ENCODE measurements at places on chromosomes 12 and 14.

GRCh38 chr12:7346551-7347225 lies 42.8 kb downstream of the ACSM4 start:
- DNase-seq, result no peak

GRCh38 chr12:125773033-125773640 lies 707.9 kb downstream of the AACS start:
- DNase-seq, result no peak

GRCh38 chr14:56159066-56159465 lies 40.9 kb downstream of the PELI2 start:
- DNase-seq, result no peak

DNA sequence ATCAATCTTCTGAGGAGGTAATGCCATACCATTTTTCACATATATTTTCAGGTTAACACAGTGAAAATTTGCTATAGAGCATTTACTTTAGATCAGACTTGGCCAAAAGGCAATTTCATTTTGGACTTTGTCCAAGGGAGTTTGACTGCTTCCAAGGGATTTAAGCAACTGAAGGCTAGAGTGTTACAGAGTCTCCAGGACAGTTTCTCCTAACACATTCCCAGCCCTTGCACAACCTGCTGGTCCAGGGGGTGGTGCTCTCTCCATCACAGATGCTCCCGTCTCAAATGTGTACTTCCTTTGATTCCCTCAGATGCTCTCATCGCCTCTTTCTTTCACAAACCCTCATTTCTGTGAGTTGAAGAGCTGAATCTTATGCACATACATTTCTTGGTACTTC lies 143.1 kb downstream of the TPH2 start:
- DNase-seq, result no peak

DNA sequence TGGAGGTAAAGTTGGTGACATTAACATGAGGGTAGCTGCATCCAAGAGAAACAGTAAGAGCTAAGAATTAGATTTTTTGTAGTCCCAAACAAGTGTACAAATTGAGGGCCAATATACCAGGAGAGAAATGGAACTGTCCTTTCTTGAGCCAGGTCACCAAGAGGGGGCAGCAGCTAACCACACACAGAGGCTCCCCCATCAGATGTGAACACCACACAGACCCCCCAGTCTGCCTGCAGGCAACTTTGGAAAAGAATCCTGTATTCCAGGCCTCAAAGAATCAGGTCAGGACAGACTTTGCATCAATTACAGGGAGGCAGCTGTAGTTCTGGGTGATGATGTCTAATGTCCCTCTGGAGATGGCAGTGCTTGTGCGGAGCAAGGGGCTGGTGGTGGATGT lies 77.9 kb downstream of the SPTB start:
- no peak for DNase-seq

DNA sequence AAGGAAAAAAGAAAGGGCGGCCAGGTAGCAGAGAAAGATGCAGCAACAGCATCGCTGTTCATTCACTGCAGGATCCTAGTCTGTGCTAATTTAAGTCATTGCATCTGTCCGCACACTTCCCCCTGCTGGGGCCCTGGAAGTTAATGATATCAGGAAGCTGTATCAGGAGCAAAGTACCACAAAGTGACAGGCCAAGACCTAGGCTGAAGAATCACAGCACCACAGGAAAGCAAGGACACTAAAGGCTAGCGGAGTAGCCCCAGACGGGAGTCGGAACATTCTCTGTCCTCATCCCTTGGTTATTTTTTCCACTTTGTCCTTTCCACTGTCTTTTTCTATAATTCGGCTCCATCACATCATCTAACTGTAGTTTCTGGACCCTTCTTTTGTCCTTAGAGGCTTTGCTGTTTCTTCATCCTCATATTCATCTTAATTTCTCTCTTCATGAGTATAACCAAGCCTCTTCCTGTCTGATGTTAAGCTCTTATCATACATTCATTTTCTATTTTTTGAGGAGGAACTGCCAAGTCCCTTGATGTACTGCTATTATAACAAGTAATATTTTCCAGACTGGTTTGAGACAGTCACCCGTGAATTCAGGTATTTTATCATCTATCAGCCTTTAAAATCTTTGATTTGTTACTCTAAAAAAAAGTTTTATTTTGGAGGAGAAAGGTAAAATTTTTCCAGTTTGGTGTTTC lies 28.3 kb downstream of the DUSP16 start:
- DNase-seq, result no peak

- DNase-seq, result no peak
These were observed 6.6 kb upstream of the ABCD2 start for GRCh38 chr12:39626033-39626814.

GRCh38 chr12:91892081-91892855 lies 253.4 kb downstream of the BTG1 start:
- no peak for DNase-seq

- DNase-seq, result no peak
These were observed 11.6 kb downstream of the CAPZA3 start for GRCh38 chr12:18749386-18749957.

- DNase-seq, result peak; percentile 38
These were observed 29.3 kb downstream of the YLPM1 start for GRCh38 chr14:74792249-74793039.

DNA sequence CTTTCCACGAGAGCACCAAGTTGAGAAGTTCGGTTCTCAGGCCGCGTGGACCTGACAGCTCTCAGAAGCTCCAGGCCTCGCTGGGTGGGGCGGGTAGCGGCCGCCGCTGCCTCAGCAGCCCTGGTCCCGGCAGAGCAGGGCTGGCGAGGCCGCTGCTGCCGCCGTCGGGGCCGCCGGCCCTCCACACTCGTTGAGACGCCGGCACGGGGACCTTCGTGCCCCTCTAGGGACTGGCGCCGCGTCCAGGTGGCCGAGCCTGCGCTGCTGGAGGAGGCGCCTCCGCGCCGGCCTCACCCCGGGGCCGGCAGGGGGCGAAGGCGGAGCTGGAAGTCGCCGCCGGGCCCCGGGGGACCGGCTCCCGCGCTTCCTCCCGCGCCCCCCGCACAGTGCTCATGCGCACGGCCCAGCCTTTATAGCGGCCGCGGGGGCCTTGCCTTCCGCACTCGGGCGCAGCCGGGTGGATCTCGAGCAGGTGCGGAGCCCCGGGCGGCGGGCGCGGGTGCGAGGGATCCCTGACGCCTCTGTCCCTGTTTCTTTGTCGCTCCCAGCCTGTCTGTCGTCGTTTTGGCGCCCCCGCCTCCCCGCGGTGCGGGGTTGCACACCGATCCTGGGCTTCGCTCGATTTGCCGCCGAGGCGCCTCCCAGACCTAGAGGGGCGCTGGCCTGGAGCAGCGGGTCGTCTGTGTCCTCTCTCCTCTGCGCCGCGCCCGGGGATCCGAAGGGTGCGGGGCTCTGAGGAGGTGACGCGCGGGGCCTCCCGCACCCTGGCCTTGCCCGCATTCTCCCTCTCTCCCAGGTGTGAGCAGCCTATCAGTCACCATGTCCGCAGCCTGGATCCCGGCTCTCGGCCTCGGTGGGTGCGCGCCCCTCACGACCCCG lies at the start of gene COCH:
Gene COCH, plus strand, starts transcription at position 440 of the 879 bp plus-strand sequence. Its CDS starts 380 bp downstream, at position 820.
- DNase-seq, result no peak

GRCh38 chr14:49960453-49960852 lies 67.6 kb downstream of the ARF6 start:
- DNase-seq, result peak; percentile 84

DNA sequence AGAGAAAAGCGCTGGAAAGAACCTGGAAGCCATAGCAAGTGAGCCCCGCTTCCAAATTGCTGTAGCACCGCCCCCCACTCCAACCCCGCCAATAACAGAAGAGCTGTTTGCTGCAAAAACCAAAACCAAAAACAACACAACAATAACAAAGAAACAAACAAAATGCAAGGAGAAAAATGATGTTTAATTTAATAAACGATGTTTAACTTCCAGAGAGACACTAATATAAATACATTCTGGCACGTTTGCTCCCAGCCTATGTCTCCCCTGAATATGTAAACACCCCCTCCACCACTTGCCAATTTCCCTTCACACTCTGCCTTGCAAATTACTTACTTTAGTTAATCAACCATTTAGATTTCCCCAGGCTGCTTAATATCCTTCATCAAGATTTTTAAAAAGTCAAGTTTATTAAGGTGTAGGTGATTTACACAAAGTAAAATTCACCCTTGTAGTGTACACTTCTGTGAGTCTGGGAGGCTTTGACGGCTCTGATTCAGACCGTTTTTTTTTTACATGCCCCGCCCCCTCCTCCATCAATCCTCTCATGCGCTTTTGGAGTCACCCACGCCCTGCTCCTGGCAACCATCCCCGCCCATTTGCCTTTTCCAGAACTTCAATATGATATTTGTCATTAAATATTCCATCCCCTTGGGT lies 482 bp upstream of the IFI27L2 start:
- peak; percentile 38 for DNase-seq

- no peak for DNase-seq
These were observed 729 bp upstream of the M6PR start for GRCh38 chr12:8950221-8950527.

GRCh38 chr12:124613151-124613585 lies 45.8 kb upstream of the NCOR2 start:
- DNase-seq, result peak; percentile 35

DNA sequence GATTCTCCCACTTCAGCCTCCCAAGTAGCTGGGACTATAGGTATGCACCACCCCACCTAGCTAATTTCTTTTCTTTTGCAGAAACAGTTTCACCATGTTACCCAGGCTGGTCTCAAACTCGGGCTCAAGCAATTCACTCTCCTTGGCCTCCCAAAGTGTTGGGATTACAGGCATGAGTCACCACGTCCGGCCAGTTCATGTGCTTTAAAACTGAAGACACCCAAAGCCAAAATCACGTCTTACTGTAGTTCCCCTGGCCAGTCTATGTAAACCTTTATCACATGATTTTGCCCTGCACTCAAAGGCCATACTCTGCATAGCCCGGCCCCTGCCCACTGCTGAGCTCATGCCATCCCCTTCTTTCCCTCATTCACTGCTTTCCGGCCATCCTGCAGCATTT lies 4.5 kb downstream of the ALKBH2 start:
- no peak for DNase-seq

GRCh38 chr12:104710940-104711689 lies 247.0 kb downstream of the SLC41A2 start:
- DNase-seq, result no peak

GRCh38 chr12:13209436-13210235 lies 13.1 kb downstream of the EMP1 start:
- no peak for DNase-seq

GRCh38 chr12:105107171-105107493 lies 399 bp upstream of the WASHC4 start:
- DNase-seq, result peak; percentile 48

GRCh38 chr14:96097752-96098151 lies 58.6 kb downstream of the C14orf132 start:
- no peak for DNase-seq

GRCh38 chr12:69337311-69338090 lies 10.7 kb upstream of the LYZ start:
- no peak for DNase-seq

- DNase-seq, result no peak
These were observed 73.5 kb upstream of the BCL11B start for GRCh38 chr14:99345472-99345871.

DNA sequence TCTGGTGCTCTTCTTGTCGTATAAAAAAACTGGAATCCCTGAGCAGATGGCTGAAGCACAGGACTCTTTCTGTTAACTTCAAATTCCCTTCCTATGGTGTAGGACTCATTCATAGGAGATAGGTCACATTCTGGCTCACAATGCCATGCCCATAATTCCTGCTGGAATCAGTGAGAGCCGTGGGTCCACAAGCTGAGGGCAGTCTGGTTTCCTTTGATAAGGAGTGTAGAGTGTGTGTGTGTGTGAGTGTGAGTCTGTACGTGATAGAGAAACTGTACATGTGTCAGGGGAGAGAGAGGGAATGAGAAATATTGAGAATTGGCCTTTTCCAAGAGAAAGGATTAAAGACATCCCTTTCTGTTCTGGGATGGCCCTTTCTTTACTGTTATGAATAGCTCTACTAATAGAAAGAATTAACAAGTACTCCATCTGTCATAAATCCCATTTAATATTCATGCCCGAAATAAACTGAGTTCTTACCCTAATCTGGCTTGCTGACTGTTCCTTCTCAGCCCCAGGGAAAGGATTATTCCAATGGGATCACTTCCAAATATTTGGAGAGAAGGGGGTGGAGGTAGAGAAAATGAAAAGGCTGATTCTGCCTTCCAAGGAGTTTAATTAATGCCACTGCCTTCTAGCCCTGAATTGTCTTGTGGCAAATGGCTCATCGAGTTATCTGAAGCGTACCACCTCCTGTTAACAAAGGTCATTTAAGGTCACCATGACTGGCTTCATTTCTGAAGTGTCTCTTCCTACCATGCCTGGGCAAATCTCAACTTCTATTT lies 79.0 kb downstream of the TMX1 start:
- no peak for DNase-seq

- DNase-seq, result peak; percentile 40
These were observed 32.7 kb downstream of the MED6 start for GRCh38 chr14:70567791-70568190.

DNA sequence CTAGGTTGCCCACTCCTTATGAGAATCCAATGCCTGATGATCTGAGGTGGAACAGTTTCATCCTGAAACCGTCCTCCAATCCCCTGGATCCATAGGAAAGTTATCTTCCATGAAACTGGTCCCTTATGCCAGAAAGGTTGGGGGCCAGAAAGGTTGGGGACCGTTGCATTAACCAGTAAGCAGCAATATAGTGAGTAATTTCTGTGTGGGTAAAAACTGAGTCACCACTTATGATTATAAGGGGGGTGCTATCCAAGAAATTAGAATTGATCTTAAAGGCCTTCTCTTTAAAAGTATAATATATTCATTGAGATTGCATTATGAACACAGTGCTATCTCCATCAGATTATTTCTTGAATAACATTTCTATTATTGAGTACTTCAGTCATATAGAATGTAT lies 97.2 kb downstream of the PCNX1 start:
- no peak for DNase-seq

DNA sequence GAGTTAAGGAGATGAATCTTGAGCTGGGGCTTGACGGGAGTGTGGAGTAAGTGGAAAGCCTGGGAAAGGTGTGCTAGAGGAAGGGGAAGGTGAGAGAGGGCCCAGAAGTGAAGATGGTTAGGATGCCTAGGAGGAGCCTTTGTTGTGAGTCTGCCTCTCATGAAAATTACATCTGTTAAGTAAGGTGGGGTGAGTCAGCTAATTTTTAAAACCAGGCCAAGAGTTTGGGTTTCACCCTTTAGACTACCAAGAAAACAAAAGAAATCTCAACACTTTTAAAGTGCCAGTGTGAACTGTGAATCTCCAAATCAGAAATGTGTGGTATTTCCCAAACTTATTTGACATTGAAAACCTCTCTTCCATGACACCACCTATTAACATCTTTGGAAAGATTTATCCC lies 185.2 kb downstream of the CRADD start:
- DNase-seq, result no peak

DNA sequence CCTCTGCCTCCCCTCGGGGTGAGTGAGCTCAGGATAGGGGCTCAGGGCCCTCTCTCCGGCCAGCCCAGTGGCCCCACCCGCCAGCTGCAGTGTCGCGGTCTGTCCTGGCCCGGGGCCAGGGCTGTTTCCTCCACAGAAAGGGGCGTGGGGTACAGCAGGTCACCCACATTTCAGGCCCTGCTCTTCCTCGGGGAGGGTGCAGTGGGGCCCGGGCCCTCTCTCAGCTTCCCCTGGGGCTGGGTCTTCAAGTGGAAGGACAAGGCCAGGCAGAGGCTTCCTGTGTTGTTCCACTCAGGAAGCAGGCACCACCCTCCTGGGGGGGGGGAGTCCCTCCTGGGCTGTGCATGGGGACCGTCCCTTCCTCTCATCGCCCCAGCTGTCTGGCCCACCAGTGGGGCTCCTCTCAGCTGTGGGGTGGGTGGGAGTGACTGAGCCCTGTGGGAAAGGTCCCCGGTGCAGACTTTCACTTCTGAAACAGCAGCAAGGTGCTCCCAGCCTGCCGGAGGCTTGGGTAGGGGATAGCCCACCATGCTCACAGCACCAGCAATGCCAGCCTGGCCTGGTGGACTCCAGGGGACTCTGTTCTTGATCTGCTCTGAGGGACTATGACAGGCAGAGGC lies 3.7 kb downstream of the GPR132 start:
- no peak for DNase-seq

Measured in renal cortical epithelial cell (primary cell).